Esophagus mucosa (tissue), 1 donor: ENCODE measurements at places on chromosomes 1 and 21.
A peak's percentile ranks its signal among the peaks of the same experiment; 100 is the strongest.

DNA sequence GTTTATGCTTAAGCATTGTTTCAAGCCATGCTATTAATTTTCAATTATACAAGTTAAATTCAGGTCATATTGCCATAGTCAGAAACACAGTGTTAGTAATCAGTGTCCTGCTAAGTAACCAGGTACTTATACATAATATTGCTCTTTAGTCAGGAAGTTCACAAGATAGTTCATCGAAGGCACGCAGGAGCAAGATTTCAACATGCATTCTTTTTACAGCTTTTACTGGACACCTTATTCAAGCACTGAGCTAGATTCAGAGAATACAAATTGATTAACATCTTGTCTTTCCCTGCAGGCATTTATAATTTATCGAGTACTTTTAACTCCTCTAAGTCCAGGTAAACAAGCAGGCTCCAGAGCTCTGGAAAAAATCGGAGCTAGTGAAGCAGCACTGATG is 202.3 kb upstream of the BRINP3 start:
- ATAC-seq = no peak

- no peak for ATAC-seq
Observed at GRCh38 chr1:207311888-207312603, 9.4 kb upstream of the CD55 start.

DNA sequence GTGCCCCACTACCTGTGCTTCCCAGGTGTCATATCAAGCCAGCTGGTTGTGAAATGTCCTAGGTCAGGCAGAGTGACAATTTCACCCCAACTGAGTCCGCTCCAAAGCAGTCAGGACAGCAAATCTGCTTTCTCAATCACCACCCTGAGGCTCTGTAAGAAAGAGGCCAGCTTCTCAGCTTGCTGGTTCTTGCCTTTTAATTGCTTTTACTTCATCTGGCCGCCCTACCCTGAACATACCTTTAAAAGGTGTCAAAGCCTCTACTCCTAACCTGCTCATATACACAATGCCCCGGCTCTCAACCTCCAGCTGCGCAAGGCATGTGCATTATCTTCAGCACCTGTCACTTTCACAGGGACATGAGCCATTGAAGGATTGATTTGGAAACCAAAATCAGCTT is 581.6 kb downstream of the NPHP4 start:
- ATAC-seq = peak; percentile 81

DNA sequence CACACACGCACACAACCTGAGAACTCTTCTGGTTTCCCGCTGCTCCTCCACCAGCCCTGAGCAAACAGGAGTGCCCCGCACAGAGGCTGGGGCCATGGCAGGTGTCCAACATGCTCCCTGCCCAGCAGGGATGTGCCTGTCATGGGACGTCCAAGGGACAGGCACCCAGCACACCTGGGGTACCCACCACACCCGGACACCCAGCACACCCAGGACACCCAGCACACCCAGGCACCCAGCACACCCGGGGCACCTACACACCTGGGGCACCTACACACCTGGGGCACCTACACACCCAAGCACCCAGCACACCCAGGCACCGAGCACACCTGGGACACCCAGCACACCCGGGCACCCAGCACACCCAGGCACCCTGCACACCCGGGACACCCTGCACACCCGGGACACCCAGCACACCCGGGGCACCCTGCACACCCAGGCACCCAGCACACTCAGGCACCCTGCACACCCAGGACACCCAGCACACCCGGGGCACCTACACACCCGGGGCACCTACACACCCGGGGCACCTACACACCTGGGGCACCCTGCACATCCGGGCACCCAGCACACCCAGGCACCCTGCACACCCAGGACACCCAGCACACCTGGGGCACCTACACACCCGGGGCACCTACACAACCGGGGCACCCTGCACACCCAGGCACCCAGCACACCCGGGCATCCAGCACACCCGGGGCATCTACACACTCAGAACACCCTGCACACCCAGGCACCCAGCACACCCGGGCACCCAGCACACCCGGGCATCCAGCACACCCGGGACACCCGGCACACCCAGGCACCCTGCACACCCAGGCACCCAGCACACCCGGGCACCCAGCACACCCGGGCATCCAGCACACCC is 37.9 kb downstream of the UBE2G2 start:
- no peak for ATAC-seq

DNA sequence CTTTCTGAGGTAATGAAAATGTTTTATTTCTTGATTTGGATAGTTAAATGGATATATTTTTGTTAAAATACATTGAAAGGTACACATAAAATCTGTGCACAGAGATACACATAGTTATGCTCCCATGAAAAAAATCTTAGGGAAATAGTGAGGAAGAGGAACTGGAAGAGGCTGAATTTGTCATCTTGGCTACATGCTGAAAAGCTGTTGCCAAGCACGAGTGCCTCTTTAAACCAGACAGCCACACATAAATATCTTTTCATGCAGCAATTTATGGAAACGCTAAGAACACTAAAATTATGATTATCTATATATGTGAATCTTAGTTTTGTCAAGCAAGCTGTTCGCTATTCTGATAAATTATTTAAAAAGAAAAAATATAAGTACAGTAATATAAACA is 12.8 kb upstream of the ADAR start:
- ATAC-seq = no peak

- ATAC-seq = no peak
Observed at GRCh38 chr1:158830904-158831507, at the start of gene MNDA. Gene MNDA (plus strand): TSS chr1:158831351. CDS start chr1:158842154, 10,803 bp downstream.

DNA sequence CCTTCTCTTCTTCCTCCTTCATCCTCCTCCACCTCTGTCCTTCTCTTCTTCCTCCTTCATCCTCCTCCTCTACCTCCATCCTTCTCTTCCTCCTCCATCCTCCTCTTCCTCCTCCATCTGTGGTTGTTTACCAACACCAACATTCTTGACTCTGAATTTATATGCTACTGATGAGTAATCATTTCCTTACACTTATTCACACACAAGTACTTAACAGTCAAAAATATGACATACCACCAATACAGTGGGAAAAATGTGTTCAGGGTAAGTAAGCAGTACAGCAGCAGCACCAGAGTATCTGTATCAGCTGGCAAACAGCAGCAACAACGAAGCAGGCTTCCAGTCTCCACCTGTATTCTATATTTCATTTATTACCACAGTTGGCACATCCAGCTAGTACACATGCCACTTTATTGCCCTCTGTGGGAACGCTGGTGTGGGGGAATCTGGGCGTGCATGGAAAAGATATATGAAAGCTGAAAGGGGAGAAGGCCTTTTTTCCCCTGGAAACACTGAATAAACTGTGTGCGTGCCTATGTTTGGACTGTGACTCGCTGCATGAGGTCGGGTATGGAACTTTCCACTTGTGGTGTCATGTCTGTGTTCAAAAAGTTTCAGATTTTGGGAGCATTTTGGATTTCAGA is 16.0 kb downstream of the ADSS2 start:
- no peak for ATAC-seq

DNA sequence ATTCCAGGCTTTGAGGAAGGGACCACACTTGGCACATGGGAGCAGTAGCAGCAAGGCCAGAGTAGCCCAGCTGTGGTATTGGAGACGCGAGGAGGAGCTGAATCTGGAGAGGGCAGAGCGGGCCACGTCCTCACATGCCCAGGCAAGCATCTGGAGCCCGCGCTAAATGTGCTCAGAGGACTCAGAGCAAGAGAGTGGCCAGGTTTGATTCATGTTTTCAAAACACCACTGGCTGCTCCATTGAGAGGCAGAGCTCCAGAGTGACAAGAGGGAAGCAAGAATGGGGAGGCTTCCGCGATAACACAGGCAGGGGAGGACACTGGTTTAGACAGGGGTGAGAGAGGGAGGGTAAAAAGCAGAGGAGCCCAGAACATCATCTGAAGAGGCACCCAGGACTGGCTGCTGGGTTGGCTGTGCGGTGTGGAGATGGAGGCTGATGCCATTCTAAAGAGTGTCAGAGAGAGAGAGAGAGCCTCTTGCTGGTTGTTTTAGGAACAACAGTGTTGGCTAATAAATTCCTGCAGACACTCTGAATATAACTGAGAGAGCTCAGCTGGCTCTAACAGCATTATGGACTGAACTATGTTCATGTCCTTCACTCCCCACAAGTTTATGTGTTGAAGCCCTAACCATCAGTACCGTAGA is 32.3 kb downstream of the RCAN1 start:
- ATAC-seq = peak; percentile 65

- no peak for ATAC-seq
Observed at GRCh38 chr1:218249338-218250140, 35.6 kb upstream of the RRP15 start.

- no peak for ATAC-seq
Observed at GRCh38 chr1:93665015-93665414, 16.6 kb downstream of the BCAR3 start.

DNA sequence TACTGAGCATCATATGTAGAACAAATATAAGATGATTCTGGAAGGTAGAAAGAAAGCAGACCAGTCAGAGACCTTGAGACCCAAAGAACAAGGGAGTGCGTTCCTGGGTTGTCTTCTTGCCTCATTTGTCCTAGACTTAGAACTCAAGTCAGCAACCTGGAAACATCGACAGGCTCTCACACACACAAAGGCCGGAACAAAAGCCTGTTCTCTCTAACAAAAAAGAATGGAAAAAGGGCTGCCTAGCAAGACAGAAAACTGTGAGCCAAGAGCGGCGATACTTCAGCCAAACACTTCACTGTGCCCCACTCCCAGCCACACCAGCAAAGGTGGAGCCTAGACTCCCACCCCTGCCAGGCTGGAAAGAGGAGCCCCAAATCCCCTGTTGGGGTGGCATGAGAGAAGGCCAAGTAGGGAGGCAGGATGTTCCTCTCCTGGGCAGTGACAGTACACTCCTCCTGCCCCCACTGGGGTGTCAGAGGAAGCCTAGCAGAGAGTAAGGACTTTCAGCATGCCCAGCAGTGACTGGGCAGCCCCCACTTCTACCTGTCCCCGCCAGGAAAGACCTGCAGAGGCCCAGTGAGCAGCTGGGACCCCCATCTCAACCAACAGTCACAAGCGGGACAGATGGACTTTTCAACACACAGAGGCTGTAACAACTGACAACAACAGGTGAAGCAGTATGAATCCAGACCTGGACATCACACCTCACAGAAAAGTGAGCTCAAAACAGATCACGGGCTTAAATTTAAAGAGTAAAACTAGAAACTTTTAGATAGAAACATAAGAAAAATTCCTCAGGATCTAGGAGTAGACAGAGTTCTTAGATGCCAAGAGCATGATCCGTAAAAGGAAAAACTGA is 33.0 kb downstream of the MRAP start:
- ATAC-seq = no peak

- no peak for ATAC-seq
Observed at GRCh38 chr1:22920734-22921451, 51.8 kb downstream of the LACTBL1 start.

DNA sequence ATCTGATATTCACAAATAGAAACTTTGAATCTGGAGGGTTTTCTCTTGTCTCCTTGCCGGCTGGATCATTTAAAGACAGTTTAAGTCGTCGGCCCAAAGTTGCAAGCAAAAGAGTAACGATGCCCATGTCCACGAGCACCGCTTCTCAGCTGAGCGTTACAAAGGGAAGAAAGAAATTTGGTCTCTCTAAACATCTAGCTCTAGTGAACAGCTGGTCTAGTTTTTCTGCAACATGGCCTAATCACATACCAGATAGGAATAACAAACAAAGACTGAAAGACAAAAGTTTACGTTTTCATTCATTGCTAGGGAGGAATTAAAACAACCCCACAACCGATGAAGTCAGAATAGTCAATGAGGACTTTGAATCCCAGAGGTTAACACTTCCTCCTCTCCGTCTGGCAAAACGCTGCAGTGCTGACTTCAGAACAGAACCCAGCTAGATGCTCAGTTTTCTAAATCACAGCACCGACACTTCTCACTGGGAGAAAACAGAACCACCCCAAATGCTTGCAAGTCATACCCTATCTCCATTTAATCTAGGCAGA is 69.4 kb downstream of the NTPCR start:
- ATAC-seq = no peak

- peak; percentile 25 for ATAC-seq
Observed at GRCh38 chr1:44472620-44473525, 67.8 kb downstream of the RNF220 start.

- no peak for ATAC-seq
Observed at GRCh38 chr1:201025571-201026002, 2.1 kb upstream of the KIF21B start.

DNA sequence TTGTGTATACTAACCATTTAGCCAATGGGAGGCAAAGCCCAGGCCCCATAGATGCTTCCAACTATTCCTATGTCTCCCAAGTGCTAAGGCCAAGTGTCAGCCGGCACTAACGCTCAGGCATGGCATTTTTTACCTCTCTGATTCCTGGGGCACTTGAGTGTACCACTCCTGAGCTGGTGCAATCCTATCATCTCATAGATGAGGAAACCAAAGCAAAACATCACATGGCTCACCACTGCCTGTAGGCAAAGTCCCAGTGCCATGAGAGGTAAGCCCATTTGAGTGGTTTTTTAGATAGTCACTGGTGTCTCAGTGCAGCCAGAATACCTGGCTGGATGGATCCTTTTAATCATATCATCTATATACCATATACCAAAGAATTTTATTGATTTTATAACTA is 8.0 kb upstream of the CCN1 start:
- no peak for ATAC-seq

GRCh38 chr1:240342251-240342625 is 250.6 kb downstream of the FMN2 start:
- ATAC-seq = no peak

- ATAC-seq = no peak
Observed at GRCh38 chr1:22848405-22848804, 124.3 kb downstream of the LACTBL1 start.
